ENCODE measurements at places on chromosomes 16 and 17. TPM values are rescaled to one million over a fixed set of nuclear protein-coding genes. Genes with fewer than 3 reads are reported as not detected.

DNA sequence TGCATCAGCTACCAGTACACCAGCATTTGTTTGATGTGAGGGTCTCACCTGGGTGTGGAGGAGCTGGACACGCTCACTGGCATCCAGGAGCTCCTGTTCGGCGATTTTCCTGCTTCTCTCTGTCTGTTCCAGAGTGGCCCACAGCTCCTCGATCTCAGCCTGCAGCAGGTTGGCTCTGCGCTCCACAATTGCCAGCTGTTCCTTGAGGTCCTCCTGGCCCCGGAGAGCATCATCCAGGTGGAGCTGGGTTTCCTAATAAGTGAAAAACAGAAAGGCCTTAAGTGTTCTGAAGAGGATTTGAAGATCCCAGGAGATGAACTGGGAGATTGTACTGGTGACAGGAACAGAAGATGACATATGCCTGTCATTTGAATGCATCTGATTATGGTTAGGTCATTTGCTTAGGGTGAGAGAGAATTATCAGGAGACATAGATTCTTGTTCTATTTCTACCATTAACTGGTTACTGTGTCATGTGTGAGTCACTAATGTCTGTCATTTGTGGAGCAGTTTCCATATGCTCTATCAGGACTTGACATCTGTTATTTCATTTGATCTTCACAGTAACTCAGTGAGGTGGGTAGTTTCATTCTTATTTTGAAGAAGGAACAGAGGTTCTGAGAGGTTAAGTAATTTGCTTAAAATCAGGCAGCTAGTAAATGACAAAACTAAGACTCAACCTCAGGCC, 21.5 kb upstream of the MYH13 start:
- no peak for DNase-seq

CD7 gene
- total RNA-seq: not detected

DNA sequence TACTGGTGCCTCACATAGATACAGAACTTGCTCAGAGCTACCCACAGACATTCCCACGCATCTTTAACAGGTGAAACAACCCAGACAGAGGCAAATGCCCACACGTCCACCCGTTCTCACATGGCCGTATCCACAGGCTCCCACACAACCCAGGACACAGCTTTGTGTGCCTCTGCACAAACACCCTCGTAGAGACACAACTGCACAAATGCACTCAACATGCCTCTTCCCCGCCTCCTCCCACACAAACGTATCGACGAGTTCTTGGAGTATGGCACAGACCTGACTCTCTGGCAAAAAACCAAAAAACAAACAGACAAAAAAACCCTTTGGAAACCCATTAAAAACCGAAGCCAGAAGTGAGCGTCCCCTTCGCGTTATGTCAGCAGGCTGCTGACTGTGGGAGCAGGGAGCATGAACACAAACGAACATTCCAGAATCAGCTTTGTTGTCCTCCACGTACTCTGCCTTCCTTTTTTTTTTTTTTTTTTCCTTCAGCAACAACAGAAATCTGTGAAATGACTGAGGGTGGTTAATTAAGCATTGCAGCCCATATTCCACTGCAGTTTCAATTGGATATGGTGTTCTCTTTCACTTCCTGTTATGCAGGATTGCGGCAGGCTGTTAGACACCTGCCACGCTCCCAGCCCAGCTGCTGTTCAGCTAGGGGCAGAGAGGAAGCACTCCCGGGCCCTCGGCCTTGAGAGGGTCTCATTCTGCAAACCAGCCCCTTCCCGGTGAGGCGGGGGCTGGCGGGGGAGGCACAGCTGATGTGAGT, 313.7 kb downstream of the MAF start:
- DNase-seq: no peak

ERN2 gene
- 0.43 TPM for total RNA-seq

Data from fibroblast of villous mesenchyme (primary cell).